ENCODE measurements at places on chromosomes 4 and X.

GRCh38 chrX:19334945-19335626 lies 8.6 kb upstream of the PDHA1 start:
- DNase-seq, result no peak

- DNase-seq, result peak; percentile 8
These were observed 6.4 kb downstream of the PPEF2 start for GRCh38 chr4:75895744-75896314.

GRCh38 chr4:8910100-8910821 lies 38.6 kb upstream of the HMX1 start:
- no peak for DNase-seq

- DNase-seq, result no peak
These were observed 247.8 kb downstream of the SH2D1A start for GRCh38 chrX:124594017-124594651.

DNA sequence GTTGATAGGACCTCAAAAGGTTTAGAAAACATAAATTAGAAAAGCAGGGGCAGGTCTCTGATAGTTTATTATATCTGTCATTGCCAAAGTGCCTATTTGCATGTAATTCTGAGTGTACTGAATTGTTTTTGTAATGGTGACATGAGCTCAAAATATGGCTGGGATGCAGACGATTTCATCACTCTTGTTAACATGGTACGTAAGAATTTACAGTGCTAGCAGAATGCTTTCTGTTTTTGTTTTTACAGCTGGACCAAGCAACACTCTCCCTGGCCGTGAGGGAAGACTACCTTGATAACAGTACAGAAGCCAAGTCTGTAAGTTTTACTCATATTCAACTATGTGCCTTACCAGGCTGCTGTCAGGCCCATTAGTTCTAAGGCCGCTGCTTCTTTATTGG lies 58.1 kb downstream of the PHEX start:
- peak; percentile 56 for DNase-seq

GRCh38 chr4:184444953-184445309 lies 29.4 kb downstream of the IRF2 start:
- no peak for DNase-seq

DNA sequence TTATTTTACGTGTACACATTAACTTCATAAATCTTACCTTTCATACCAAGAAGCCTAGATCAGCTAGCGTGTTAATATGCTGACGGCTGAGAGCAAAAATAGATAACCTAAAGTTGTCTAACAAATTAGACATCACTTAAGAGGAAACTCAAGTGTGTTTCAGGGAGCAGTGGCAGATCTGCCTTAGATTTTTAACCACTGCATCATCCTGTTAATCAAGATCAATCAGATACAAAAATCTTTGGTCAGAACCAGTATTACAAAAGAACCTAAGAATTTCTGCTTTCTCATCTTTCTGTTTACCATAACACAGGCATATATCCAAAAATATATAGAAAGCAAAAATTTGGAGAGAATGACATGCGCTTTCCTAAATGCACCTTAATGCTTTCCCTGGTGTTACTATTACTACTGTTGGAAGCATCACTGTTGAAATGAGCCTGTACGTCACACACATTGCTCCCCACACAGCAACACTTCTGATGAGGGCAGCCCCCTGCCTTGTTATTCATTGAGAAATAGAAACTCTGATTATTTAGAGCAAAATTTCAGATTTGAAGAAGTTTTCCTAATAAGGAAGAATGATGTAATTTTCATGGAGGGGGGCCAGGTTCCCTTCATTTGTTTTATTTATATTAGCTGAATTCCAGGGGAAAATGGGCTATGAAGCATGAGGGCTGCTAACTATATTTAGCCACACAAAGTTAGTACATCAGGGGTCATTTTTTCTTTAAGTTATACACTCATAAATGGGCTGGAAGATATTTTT lies 152.3 kb downstream of the CBR4 start:
- DNase-seq, result peak; percentile 75

DNA sequence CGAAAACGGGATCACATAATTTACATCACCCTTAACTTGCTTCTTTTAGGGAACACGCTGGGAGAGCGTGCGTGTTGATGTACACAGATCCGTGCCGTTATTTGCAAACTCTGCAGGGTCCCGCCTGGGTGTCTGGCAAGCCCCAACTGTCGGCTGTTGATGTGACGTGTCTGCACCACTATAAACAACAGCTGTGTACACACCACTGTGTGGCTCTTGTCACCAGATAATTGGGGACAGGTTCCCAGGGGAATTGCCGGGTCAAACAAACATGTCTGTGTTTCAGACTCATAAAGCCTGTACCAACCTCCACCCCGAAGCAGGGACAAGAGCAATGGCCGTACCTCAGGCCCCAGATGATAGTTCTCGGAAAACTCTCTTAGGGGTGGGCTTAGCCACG lies 105.0 kb upstream of the AFAP1 start:
- no peak for DNase-seq

- DNase-seq, result no peak
These were observed 1114.7 kb upstream of the PABPC4L start for GRCh38 chr4:135316266-135316779.

DNA sequence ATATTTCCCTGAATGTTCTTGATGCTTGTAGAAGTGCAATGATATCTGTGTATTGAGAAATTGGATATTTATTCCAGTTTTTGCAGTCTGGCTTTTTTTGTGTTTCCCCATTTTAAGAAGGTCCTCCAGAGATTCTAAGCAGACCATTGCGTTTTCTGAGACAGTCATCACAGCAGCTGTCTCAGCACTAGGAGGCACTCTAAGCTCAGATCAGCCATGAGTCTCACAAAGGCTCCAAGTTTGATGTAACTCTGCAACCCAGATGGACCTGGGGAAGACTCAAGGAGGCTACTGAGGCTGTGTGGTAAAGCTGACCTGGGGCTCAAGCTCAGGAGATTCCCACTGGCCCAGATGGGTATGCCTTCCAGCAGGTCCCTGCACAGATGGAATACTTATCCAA lies 89.3 kb upstream of the CYLC1 start:
- DNase-seq, result no peak

DNA sequence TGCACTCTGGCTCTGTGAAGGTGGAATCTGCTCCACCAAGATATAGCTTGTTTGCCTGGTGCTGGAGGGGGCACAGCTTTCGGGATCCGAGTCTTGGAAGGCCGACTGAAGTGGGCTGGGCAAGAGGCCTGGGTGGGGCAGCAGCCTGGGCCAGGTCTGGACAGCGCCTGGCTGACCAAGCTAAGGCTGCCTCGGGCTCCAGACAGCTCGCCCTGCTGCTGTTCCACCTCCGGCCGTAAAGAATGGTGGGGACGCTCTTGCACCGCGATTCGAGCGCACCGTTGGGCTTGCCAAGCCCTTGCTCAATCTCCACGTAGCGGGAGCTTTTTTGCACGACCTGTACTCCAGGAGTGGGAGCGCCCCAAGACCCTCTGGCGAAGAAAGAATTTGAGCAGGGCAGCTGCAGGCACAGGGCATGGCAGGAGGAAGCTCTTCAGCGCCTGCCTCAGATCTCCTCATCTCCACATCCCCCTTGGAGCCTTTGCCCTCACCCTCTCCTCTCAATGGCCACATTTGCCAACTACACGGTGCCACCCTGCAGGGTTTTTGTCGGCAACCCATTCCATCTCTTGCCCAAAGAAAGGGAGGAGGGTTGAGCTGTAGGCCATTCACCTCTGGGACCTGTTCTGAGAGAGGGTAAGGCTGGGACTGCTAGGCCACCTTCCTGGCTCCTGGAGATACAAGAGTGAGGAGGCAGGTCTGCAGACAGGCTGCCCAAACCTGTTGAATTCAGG lies 18.9 kb downstream of the CNGA2 start:
- DNase-seq, result peak; percentile 37

DNA sequence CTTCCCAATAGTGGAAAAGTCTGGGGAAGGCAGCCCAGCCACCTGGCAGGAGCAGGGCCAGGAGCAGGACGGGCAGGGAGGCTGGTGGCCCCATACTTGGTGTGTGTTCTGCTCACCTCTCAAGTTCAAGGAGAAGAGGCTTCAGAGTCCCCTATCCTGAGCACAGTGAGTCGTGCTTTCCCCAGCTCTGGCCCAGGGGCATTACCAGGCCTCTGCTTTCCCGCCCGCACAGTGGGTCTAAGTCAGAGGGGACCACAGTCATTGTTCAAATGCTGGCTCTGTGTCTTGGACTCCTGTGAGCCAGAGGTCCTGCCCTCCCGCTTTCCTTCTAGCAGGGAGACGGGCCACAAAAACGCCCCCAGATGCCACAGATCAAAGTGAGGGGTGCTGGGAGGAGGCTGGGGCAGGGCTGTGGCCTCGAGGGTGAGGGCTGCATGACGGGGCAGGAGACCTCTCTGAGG lies 27.6 kb downstream of the HTRA3 start:
- no peak for DNase-seq

GRCh38 chr4:78669453-78669852 lies 106.7 kb upstream of the BMP2K start:
- no peak for DNase-seq

- DNase-seq, result peak; percentile 45
These were observed 201.9 kb upstream of the AGTR2 start for GRCh38 chrX:115968436-115969252.

DNA sequence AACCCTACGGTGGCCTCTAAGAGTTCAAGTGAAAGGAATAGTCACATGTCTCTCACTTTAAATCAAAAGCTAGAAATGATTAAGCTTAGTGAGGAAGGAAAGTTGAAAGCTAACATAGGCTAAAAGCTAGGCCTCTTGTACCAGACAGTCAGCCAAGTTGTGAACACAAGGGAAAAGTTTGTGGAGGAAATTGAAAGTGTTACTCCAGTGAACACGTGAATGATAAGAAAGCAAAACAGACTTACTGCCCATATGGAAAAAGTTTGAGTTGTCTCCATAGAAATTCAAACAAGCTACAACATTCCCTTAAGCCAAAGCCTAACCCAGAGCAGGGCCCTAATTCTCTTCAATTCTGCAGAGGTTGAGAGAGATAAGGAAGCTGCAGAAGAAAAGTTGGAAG lies 51.5 kb upstream of the RAB9B start:
- DNase-seq, result no peak

GRCh38 chr4:8391972-8392371 lies 48.6 kb downstream of the ACOX3 start:
- peak; percentile 90 for DNase-seq

- DNase-seq, result no peak
These were observed 68.9 kb downstream of the HTRA3 start for GRCh38 chr4:8338351-8338961.

GRCh38 chr4:139553751-139554641 lies 2.0 kb downstream of the SETD7 start:
- no peak for DNase-seq

DNA sequence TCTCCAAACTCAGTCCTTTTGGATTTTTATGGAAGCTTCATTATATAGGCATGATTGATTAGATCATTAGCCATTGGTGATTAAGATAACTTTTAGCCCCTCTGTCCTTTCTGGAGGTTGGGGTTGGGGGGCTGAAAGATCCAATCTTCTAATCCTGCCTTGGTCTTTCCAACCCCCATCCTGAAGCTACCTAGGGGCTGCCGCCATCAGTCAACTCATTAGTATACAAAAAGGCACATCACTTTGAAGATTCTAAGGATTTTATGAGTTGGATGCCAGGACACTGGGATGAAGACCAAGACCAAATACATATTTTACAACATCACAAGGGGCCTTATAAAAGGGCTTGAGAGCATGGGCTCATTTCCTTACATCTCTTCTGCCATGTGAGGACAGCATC lies 47.5 kb downstream of the CYTL1 start:
- DNase-seq, result no peak

DNA sequence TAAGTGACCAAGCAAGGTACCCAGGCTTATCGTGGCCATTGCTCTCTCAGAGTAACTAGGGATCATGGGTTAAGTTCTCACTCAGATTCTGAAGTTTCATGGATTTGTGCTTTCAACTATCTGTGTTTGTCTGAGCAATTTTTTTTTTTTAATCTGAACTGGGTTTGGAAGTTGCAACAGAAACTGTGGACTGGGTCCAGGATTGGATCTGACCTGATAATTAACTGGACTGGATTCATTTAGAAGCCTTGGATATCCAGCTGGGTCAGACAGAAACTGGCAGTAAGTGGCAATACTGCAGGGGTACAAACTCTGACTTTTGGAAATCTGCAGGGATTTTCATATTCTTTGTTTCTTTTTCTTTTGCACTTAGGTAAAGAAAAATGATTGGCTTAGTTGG lies 38.7 kb upstream of the FGF2 start:
- peak; percentile 59 for DNase-seq

- DNase-seq, result no peak
These were observed 34.4 kb upstream of the ARHGEF6 start for GRCh38 chrX:136814847-136815750.

GRCh38 chr4:184273166-184274147 lies 55.8 kb upstream of the ENPP6 start:
- DNase-seq, result no peak

- no peak for DNase-seq
These were observed 937.6 kb upstream of the SLIT2 start for GRCh38 chr4:19314116-19314515.

Data from fibroblast of gingiva (primary cell).